ENCODE measurements at places on chromosomes 13 and 19.

DNA sequence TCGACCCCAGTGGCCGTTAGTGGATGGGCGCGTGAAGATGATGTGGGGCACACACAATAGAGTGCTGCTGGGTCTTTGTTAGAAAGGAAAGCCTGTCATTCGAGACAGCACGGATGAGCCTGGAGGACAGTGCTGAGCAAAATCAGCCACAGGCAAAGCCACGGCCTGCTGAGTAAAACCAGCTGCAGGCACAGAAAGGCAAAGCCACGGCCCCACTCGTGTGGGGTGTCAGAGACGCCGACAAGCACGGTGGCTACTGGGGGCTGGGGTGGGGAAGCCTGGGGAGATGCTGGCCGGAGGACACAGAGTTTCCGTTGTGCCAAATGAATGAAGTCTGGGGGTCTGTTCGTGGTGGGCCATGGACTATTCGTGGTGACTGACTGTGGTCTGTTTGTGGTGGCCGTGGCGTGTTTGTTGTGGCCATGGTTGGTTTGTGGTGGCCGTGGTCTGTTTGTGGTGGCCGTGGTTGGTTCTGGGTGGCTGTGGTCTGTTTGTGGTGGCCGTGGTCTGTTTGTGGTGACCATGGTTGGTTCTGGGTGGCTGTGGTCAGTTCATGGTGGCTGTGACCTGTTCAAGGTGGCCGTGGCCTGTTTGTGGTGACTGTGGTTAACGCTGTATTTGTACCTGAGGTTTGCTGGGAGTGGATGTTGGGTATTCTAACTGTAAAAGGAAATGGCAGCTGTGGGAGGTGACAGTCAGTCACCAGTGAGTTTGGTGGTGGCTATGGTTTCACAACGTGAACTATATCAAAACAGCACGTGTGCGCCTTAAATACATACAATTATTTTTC, 36.3 kb downstream of the MCF2L start:
- no peak for DNase-seq

GRCh38 chr13:20624213-20624612, 57.3 kb downstream of the IFT88 start:
- DNase-seq = no peak

GRCh38 chr13:95880331-95880730, 172.9 kb downstream of the UGGT2 start:
- DNase-seq = no peak

- DNase-seq = no peak
Observed at GRCh38 chr13:22127277-22128164, 456.6 kb downstream of the FGF9 start.

DNA sequence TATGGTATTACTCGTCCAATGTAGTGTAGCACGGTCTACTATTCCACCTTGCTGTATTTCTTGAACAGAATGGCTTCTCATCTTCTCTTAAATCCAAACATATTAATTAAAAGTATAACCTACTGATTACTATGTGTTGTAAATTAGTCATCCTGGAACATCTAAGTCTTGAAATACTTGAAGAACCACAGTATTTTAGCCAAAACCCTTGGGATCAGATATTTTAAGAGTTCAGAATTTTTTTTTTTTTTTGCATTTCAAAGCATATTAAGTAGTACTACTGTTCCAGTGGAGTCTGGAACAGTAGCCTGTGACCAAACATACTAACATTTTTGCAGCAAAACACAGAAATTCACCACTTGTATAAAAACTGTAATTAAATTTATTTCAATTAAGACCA, 30.1 kb downstream of the ZC3H13 start:
- DNase-seq = no peak

DNA sequence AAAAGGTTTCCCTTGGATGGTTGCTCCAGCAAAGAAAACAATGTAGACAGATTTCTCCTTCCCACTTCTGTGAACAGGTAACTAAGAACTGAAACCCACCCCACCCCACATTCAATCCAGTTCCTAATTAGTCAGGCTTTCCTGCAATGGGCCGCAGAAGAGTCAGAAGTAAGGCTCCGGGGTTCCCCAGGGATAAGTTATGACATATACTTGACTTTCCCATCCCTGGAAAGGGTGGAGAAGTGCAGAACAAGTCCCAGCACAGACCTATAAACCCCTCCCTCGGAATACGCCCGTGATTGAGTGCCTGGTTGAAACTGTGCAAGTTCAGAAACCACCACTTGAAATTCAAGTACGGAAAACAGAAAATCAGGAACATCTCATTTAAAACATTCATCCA, 24.9 kb downstream of the RCBTB2 start:
- no peak for DNase-seq

DNA sequence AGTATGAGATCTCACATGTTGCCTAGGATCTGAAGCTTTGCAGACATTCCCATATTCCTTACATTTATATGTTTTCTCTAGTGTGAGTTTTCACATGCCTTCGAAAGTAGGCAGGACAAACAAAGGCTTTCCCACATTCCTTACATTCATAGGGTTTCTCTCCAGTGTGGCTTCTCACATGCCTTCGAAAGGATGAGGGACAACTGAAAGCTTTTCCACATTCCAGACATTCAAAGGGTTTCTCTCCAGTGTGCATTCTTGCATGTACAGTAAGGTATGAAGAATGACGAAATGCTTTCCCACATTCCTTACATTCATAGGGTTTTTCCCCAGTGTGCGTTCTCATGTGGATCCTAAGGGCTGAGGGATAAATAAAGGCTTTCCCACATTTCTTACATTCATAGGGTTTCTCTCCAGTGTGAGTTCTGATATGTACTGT, 14.2 kb downstream of the ZNF699 start:
- DNase-seq = no peak

- no peak for DNase-seq
Observed at GRCh38 chr13:47019977-47020376, 123.1 kb upstream of the HTR2A start.

- DNase-seq = no peak
Observed at GRCh38 chr13:44797685-44798084, 191.6 kb downstream of the NUFIP1 start.

GRCh38 chr13:110125613-110126272, 181.2 kb downstream of the COL4A1 start:
- no peak for DNase-seq

DNA sequence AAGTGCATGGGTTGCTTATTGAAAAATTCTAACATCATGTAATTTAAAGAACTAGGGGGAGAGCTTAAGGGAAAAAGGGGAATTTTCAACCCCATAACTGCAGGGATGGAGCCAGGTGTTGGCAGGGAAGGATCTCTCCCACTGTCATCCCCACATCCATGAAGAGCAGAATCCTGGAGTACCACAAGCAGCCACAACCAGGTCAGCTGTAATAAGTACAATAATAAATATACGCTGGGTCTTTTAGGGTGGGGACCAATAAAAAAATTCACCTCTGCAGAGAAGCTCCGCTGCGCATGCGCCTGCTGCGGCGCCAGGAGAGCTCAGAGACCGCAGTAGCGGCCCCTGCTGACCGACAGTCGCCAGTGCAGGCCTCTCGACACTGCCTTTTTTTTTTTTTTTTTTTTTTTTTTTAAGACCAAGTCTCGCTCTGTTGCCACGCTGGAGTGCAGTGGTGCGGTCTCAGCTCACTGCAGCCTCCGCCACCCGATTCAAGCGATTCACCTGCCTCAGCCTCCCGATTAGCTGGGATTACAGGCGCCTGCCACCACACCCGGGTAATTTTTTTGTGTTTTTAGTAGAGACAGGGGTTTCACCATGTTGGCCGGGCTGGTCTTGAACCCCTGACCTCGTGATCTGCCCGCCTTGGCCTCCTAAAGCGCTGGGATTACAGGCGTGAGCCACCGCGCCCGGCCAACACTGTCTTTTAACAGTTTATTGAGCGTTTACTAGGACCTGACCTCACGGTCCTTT, 2.5 kb upstream of the EEF2 start:
- DNase-seq = peak; percentile 89

Data from activated naive CD8-positive, alpha-beta T cell treated with anti-CD3 and anti-CD28 coated beads for 36 hours (primary cell).